ENCODE measurements at places on chromosomes 6 and 20.

DNA sequence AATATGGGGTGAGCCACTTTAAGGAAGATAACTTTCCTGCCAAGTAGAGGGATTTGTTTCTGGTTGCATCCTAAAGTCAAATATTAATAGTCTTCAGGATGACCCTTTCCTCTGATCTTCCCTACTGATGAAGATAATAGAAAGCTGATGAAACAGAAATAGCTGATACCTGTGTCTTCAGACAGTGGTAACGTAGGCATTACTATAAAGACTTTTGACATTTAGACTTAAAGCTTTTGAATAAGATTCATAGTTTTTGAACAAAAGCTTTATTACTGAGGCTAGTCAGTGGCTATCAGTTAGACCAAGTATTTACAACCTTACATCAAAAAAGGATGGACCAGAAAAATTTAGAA lies 1.4 kb downstream of the NEDD9 start:
- H3K27me3 ChIP-seq, result no peaks in the 10 kb centered on the region
- H3K36me3 ChIP-seq, result peaks cover under 1% of the 10 kb centered on the region
- no peak for DNase-seq
- peak overlapping the region; percentile 60 for H3K27ac ChIP-seq
- peaks cover 66% of the 10 kb centered on the region for H3K4me1 ChIP-seq

DNA sequence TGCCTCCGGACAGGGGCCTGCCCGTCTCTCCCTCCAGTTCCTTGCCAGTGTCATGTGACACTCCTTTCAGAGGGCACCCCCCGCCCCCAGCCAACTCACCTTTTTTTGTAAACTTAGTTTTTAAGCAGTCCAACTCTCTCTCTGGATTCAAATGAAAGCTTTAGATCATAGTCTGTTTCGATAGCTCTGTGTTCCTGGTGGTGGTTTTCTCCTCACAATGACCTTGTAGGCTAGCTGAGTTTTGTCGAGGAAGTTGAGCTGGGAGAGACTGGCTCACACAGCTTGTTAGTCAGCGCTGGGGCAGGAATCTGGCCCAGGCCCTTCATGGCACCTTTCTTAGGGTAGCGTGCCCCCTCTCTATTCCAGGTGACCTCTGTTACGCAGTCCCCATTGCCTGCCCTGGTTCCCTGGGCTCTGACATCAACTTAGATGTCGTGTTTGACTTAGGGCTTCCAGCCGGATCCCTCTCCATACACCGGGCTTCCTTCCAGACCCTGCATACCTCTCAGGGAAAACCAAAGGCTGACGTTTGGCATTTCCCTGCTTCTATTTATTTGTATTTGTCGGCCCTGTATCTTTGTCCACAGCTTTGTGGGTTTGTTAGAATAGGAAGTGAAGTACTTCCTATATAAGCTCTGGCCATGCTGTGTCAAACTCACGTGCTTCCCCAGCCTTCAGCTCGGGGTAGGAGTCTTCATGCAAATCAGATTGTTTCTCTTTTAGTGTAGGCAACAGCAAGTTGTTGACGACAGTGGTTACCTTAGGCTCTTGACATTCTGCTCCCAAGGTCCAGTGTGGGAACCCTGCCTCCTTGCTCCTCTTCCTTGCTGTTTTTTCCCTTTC lies 12.7 kb downstream of the IGF2R start:
- H3K4me3 ChIP-seq, result peak overlapping the region; percentile 89
- no peaks in the 10 kb centered on the region for H3K27me3 ChIP-seq
- DNase-seq, result peak; percentile 48
- peaks cover 2% of the 10 kb centered on the region for H3K36me3 ChIP-seq

- no peaks in the 10 kb centered on the region for H3K27me3 ChIP-seq
- peaks cover 19% of the 10 kb centered on the region for H3K36me3 ChIP-seq
These were observed 155.1 kb upstream of the TNFAIP3 start for GRCh38 chr6:137711972-137712371.

GRCh38 chr6:75449630-75450206 lies 43.9 kb downstream of the FILIP1 start:
- H3K27me3 ChIP-seq, result peaks cover 19% of the 10 kb centered on the region
- DNase-seq, result no peak
- H3K4me3 ChIP-seq, result no peak overlapping the region
- H3K36me3 ChIP-seq, result no peaks in the 10 kb centered on the region
- H3K4me1 ChIP-seq, result no peaks in the 10 kb centered on the region

DNA sequence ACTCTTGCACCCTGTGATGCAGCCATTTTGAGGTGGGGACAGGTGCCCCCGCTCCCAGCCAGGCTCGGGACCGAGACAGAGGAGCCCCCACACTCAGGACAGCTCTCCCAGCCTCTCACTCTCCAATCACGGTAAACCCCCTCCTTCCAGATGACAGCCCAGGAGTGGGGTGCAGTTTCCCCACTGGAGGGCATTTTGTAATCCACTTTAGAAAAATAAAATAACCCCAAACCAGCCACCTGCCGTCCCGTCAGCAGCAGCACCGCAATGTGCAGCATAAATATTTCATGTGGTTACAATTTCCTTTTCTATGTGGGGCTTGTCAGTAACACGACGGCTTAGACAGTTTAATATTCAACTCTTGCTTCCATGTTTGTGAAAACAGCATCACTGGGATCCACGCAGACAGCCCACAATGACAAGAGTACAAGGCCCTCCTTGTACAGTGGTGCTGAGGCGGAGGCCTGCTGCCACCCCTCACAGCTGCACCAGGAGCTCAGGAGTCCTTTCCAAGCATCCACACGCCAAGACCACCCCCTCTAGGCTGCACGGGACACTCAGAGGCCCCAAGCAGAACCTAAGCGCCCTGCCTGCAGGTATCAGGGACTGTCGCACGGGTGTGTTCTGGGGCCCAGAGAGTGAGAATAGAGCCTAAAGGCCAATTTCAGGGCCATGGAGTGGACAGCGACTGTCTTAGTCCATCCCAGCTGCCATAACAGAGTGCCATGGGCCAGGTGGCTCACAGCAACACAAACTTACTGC lies 116.7 kb downstream of the JPH2 start:
- DNase-seq, result peak; percentile 50
- H3K4me3 ChIP-seq, result peak overlapping the region; percentile 81
- peaks cover 88% of the 10 kb centered on the region for H3K4me1 ChIP-seq
- peaks cover 10% of the 10 kb centered on the region for H3K27me3 ChIP-seq

- no peaks in the 10 kb centered on the region for H3K27me3 ChIP-seq
- DNase-seq, result no peak
These were observed 80.4 kb upstream of the RIPOR2 start for GRCh38 chr6:25016014-25016720.

- H3K4me1 ChIP-seq, result no peaks in the 10 kb centered on the region
- no peak overlapping the region for H3K4me3 ChIP-seq
- H3K27me3 ChIP-seq, result peaks cover 37% of the 10 kb centered on the region
- peaks cover 9% of the 10 kb centered on the region for H3K36me3 ChIP-seq
These were observed 189.3 kb downstream of the ERMARD start for GRCh38 chr6:169940481-169941271.

DNA sequence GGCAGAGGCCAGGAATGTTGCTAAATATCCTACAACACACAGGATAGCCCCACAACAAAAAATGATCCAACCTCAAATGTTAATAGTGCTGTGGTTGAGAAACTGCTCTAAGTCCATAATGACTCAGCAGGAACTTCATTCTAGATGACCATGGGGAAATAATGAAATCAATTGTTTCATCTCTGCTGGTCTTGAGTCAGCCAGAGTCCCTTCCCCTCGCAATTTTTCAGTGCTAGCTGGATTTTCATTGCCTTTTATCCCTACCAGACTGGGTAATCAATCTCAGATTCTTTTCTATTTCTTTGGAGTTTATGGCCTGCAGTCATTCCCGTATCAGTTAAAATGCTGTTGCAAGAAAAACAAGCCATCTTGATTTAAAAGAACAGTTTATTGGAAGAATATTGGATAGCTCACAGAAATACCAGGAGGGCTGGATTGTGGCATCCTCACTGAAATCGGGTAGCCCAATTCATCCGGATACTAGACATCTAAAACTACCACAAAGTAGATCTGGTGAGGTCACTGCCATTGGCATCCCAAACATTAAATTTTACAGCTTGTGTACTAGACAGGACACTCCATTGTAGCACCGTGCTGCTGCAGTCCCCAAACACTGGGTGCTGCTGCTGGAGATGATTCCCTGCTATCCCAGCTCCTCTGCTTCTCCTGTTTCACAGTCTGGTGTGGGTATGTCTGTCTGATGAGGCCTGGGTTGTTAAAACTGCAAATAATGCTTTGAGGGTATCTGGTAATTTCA lies 30.3 kb upstream of the POPDC3 start:
- H3K4me1 ChIP-seq, result peaks cover 12% of the 10 kb centered on the region
- H3K27me3 ChIP-seq, result peaks cover 36% of the 10 kb centered on the region
- H3K4me3 ChIP-seq, result no peak overlapping the region
- no peak for DNase-seq

DNA sequence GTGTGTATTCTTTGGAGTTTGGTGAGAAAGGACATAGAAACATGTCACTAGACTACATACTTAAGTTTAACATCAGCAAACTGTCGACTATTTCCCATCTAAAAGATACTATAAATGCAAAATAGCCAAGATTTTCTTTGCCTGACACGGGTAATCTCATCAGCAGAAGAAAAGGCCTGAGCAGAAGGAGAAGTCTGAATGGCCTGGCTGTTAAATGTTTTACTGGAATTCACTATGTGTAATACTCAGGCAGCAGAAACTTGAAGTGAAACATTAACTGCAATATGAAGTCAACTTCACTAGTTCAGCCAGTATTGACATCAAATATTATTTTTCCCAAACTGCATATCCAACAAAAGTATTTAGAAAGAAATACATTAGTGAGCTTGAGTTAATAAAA lies 6.4 kb upstream of the DSE start:
- no peak overlapping the region for H3K4me3 ChIP-seq
- peaks cover 5% of the 10 kb centered on the region for H3K27me3 ChIP-seq
- DNase-seq, result no peak
- H3K4me1 ChIP-seq, result no peaks in the 10 kb centered on the region

GRCh38 chr6:6978731-6979130 lies 129.0 kb upstream of the RREB1 start:
- no peak overlapping the region for H3K27ac ChIP-seq
- H3K4me3 ChIP-seq, result no peak overlapping the region
- H3K27me3 ChIP-seq, result peaks cover 7% of the 10 kb centered on the region

Measured in activated T-cell treated with anti-CD3 and anti-CD28 coated beads, Interleukin-2, amount 50 U/mL, for 72 hours (primary cell).